NCI-H2081 treated with DMSO at 0.1 percent for 48 hours (cell line): ENCODE measurements at places on chromosomes 4 and X.
A peak's percentile ranks its signal among the peaks of the same experiment; 100 is the strongest.

DNA sequence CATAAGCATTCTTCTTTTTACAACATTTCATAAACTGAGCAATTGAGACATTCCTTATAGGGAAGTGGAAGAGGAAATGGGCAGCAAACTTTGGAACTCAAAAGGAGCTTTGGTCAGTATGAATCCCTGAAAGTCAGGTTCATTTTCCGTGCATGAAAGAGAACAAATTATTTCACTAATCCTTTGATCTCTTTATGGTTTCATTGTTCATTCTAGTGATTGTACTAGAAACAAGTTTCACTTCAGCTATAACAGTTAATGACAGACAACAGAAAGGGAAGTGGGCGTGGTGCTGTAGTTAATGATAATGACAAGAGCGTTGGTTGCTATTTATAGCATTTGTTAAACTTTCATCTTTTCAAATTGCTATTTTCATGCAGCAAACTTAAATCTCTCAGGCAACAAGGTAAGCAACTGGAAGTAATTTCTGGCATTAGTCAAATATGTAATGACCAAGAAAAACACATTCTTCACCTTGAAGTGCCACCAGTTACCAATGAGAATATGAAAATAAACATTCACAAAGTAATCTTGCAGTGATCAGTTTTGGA lies 98.4 kb downstream of the AREG start:
- no peak for DNase-seq

DNA sequence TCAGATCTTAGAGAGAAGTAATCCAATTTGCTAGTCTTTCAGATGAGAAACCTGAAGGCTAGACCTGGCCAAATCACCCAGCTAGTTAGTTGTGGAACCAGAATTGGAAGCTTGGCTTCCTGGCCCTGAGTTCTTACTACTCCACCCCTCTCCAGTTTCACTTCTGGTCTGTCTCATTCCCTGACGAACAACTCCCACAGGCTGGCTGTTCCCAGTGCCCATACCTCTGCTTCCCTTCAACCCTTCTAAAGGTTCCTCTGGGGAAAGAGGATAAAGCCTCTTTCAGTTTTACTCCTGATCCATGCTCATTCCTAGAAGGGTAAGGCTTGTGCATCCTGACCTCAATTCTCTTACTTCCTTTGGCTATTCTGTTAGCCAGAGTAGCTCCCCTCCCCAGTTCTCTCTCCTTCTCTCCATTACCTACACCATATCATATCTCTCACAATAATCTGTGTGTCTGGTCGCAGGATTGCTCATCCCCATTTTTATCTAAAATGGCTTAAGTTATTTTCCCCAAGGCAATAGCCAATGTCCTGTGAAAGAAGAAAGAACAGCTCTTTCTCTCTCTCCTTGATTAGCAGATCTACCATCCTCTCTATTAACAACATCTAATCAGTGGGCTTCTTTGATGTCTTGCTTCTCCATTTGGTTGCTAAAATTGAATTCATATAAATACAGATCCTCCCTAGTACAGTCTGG lies 155.0 kb upstream of the MAOA start:
- no peak for DNase-seq

GRCh38 chr4:168528131-168528949 lies 31.5 kb downstream of the PALLD start:
- DNase-seq: no peak

DNA sequence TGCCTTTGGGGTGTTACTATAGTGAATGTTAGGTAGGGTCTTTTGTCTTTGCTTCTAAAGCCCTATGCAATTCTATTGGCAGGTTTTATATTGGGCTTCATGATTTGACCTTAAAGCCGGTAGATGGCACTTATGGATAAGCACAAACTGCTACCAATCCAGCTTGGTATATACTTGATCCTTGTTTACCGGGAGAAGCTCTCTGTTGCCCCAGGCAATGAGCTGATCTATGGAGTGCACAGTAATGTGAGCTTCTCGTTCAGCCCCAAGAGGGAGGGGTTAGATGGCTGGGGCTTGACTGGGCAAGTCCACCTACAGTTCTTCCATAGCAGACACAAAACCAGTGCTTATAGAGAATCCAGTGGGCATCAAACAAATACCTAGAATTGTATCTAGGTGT lies 287.2 kb upstream of the CT83 start:
- no peak for DNase-seq

DNA sequence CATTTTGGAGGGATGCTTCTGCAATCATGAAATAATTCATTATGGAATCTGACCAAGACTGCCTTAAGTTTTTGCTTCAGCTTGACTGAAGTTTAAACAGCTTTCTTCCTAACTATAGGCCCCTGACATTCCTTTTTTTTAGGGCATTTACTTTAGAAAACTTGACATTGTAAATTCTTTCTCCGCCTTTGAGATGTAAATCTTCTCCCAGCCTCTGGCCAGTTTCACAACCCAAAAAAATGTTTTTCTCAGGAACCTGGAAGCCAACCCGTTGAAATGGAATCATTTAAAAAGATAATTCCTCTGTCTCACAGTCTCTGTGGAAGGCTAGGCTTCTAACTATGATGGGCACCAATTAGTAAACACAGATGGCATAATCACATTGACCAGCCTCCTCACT lies 710.4 kb upstream of the PABPC4L start:
- no peak for DNase-seq

- DNase-seq: no peak
These were observed 64.2 kb upstream of the ADRA2C start for GRCh38 chr4:3701736-3702560.

DNA sequence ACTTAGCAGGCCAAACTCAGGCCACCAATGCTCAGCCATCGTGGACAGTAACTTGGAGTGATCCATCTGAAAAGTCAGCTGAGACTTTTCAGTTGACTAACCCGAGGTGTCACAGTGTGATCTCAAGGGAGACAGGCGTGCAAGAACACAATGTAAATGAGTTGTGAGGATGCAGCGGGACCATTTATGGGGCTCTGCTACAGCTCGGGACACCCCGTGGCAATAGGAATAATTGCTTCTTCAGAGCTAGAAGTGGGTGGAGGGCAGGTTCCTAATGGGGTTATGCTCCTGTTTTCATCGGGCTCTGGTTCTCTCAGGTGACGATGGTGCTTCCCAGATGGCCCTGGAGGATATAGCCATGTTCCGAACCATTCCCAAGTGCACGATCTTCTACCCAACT lies 27.3 kb downstream of the TKTL1 start:
- DNase-seq: no peak

DNA sequence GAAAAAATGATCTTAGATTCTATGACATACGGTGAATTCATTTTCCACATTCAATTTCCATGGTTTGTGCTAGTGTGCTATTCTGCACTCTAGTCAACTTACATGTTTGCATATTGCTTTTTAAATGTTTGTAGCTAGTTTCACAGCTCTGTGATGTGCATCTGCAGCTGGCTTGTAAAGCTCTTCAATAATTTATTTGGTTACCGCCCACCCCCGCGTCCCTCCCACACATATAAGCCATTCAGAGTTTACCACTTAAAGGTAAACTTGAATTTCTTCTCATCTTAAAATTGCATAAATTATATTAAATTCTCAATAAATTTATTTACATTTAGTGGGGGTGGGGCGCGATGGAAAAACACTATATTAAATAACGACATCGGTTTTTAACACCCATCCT lies 291 bp upstream of the NBDY start:
- DNase-seq: peak; percentile 10

GRCh38 chr4:139484783-139485311 lies 30.9 kb downstream of the RAB33B start:
- no peak for DNase-seq

- DNase-seq: no peak
These were observed 32.9 kb upstream of the PAGE5 start for GRCh38 chrX:55187281-55187680.

DNA sequence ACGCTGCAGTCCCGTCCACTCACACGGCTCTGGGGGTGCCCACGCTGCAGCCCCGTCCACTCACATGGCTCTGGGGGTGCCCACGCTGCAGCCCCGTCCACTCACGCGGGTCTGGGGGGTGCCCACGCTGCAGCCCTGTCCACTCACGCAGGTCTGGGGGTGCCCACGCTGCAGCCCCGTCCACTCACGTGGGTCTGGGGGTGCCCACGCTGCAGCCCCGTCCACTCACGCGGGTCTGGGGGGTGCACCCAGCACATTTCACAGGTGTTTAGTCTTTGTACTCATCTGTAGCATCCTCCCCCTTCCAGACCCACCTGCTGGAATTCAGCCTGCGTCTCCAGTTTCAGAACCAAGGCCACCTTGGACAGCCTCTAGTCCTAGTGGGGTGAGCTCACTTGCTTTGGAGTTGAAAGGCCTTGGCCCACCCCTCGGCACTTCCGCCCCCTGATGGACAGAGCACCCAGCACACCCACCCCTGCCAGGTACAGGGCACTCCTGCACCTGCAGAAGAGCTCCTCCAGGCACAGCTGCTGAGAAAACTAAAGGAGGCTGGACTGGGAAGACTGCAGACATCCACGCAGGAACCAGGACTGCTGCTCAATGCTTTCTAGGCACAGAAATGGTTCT lies 73.0 kb downstream of the ABLIM2 start:
- no peak for DNase-seq

GRCh38 chr4:86117705-86118302 lies 242.0 kb downstream of the MAPK10 start:
- no peak for DNase-seq
